AG09319 (cell line): ENCODE measurements at places on chromosomes 5 and 9.
A peak's percentile ranks its signal among the peaks of the same experiment; 100 is the strongest.

- DNase-seq = no peak
Observed at GRCh38 chr5:143516249-143516648, 112.8 kb upstream of the NR3C1 start.

DNA sequence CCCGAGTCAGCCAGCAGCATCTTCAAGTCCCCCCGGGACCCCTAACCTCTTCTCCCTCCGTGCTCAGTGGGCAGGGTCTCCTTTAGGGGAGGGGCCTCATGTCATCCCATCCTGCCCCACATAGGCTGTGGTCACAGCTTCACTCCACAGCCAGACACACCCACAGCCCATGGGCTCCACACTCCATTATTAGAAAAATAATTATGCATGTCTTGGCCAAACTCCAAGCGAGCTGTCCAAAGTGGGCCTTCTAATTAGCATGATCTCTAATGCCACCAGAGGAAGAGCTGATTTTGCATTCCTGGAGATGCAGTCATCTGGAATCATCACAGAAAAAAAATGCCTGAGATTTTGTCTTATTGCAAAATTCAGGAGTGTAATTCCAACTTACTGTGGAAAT lies 418.2 kb downstream of the IRX2 start:
- no peak for DNase-seq

DNA sequence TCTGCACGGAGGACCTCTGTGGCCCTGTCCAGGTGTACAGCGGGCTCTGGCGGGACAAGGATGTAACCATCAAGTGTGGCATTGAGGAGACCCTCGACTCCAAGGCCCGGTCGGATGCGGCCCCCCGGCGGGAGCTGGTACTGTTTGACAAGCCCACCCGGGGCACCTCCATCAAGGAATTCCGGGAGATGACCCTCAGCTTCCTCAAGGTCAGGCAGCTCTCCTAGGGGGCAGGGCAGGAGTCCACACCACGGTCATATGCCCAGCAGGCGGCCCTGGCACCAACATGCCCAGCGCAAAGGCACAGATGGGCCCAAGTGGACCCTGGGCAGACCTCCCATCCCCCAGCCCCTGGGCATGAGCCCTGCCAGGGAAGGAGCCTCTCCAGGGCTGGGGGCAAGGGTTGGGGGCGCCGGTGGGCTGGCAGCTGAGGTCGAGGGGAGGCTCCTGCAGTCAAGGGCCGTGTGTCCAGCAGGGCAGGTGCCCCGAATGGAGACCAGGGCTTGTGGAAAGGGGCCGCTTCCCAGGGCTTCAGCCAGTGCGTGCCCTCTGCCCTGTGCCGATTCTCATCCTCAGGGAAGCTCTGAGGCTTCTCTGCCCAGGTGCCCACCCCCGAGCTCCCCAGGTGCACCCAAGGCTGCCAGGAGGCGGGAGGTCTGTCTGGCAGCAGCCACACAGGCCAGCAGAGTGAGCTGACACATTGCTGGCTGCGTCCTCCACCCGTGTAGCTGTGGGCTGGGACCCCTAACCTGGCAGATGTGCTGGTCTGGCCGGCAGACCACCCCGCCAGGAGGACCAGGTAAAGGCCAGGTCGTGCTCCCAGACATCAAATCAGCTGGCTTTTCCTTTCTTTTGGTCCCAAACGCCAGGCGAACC lies 10.0 kb downstream of the DIPK1B start:
- DNase-seq = no peak

GRCh38 chr5:84257061-84257460 lies 127.6 kb downstream of the EDIL3 start:
- DNase-seq = no peak

DNA sequence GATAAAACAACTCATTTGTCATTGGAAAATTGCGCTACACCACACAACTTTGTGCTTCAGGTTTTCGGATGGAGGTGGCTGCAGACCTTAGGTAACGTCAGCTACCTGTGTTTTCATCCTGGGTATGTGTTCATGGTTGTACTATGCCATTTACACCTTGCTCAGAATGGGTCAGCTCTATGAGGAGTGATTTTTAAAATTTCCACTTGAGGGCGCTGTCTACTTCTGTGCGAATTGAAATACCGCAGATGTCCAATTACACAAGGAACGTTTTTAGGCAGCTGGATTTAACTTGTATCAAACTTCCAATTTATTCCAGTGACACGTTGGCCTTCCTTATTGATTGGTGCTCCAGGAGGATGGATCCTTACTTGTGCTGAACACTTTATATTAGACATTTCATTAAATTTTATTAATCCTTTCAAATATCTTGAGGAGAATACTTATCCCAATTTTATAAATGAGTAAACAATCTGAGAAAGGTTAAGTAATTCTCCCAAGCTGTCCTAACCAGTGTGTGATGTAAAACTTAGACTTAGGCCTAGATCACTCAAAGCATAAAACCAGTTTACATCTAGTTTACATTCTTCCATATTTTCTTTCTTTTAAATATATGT lies 23.4 kb downstream of the DMRTA1 start:
- DNase-seq = no peak

- no peak for DNase-seq
Observed at GRCh38 chr5:178207183-178207916, 3.0 kb downstream of the HNRNPAB start.

- DNase-seq = no peak
Observed at GRCh38 chr5:82291420-82291819, 13.3 kb upstream of the RPS23 start.

- no peak for DNase-seq
Observed at GRCh38 chr5:151083081-151083676, 2.3 kb upstream of the TNIP1 start.

- no peak for DNase-seq
Observed at GRCh38 chr5:171647043-171647903, 138.3 kb upstream of the SMIM23 start.

DNA sequence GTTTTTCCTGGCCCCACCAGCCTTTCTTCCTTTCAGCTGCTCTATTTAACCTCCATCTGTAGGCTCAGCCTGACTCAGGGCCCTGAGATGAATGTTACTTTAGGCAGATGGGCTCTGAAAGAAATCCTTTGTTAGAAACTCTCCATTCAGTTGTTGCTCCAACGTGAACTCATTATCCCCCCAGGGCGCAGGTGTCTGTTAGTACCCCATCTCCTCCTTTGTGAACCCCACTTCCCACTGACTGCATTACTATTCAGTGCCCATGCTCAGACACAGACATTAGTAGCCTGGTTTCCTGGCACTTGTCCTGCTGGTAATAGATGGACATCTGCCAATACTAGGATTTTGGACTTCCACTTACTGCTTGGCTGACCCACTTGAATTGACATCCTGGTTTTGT lies 1271.6 kb downstream of the PTPRD start:
- DNase-seq = no peak

DNA sequence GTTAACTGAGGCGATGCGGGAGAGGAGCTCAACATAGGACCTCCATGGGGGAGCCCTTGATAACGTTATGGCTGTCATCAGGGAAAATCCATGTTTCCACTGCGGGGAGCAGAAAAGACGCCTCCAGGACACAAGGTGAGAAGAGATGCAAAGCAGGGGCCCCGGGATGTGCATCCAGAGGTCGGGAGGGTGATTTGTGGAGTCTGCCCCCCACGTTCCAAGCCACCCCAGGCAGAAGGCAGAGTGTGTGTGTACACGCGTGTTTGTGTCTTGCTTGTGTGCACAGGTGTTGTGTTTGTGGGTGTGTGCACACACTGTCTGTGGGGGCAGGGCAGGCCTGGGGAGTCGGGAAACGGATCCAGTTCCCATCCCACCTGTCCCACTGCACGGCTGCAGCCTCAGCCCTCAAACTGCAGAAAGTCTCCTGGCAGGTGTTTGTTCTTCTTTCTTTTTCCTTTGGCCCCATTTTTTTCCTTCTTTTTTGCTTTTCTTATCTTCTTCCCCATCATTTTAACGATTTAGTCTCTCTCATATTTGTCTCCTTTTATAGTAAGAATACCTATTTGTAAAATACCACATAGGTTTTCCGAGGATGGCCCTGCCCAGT lies 17.4 kb upstream of the PLEKHG4B start:
- DNase-seq = no peak

DNA sequence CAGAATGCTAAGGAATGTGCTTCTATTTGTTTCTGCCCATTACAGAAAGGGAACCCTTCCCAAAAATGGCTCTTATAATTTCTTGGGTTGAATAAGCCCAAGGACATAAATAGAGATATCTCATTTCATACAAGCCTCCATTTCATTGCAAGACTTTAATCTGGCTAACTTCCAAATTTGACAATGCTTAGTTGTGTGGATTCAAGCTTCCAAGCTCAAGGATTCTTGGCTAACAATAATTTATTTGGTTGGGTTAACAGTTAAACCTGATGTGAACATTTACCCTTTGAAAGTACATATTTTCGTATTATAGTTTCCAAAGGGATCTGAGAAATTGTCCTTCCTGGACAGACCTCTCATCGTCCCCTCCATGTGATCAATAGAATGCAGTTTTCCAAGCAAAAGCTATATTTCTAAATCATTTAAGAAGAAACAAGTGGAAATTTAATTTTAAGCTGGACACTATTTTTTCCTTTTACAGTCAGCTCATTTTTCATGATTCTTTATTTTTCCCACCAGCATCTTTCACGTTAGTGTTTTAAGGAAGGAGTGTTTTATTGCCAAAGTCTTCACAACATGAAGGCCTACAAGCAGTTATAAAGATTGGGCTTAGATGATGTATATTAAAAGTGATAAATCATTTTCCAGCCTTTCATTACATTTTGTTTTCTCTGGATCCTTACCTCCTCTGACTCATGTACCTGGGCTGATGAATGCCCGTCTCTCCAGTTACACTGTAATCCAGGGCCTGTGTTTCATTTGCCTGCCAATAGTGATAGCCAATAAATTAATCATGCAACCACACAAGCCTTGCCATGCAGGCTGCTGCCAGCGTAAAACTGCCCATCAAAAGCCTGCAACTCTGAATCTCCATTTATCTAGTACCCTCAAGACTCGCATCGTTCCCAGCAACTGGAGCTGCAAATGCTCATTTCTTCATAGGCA lies 176.7 kb downstream of the NTRK2 start:
- no peak for DNase-seq

DNA sequence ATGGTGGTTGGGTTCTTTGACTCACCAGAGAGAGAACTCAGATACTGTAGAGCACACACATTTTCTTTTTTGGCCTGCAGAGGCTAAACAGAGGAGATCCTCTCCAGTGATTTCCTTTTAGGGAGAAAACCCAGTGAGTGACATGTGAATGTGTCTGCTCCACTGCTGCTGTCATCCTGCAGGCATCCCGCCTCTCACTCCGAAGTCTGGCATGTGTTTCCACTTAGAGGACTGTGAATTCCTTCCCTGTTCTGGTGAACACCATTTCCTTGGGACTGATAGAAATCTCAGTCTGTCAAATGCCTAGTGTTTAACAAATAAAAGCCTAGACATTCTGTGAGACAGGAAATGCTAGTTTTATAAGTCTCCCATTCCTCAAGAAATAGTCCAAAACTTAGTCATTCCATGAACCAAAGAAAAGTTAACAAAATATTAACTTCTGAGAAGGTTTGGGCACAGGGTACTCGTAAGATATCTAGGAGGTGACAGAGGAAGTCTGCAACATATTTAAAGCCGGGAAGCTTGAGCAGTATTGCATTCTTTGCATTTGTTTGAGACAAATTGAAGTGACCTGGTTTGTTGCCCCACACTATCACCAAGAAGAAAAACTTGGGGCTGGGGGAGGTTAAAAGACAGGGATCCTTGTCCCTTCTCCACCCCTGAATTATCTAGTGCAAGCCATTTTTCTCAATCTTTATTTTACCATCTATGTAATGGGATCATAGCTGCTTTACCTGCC lies 74.9 kb upstream of the NIPAL4 start:
- DNase-seq = peak; percentile 94

GRCh38 chr5:100827481-100827889 lies 75.6 kb downstream of the ST8SIA4 start:
- no peak for DNase-seq

DNA sequence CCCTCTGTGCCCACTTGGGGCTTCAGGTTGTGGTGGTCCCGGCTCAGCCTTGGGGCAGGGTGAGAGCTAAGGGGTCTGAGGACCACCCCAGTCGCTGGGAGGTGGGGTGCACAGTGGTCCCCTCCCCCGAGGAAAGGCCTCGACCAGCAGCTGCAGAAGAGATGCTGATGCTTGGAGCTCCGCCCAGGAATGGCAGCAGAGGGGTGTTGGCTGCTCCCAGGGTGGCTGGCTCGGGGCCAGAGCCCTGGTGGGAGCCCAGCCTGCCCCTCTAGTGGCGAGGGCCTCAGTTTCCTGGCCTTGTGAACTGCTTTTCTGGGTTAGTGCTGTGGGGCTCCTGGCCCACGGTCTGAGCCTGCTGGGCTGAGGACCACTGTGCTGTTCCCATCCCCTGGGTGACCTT lies 1.2 kb downstream of the DIPK1B start:
- DNase-seq = no peak

GRCh38 chr5:141617128-141617527 lies 1.7 kb downstream of the DIAPH1 start:
- no peak for DNase-seq

GRCh38 chr5:154523104-154523503 lies 45.1 kb upstream of the HAND1 start:
- no peak for DNase-seq

- DNase-seq = no peak
Observed at GRCh38 chr5:175694371-175695160, 36.7 kb downstream of the HRH2 start.

GRCh38 chr9:32427111-32427873 lies 42.8 kb downstream of the ACO1 start:
- no peak for DNase-seq

DNA sequence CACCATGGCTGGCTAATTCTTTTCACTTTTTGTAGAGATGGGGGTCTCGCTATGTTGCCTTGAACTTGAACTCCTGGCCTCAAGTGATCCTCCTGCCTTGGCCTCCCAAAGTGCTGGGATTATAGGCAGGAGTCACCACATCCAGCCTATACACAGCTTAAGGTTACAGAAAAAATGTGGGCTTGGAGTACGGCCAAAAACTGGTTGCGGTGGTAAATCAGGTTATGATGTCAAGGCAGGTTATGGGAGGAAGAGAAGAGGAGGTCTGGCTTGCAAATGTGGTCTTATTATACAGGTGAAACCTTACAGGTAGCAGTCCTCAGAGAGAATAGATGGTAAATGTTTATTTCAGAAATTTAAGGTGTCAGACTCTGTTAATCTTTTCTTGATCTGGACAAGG lies 30.7 kb upstream of the SYK start:
- no peak for DNase-seq

DNA sequence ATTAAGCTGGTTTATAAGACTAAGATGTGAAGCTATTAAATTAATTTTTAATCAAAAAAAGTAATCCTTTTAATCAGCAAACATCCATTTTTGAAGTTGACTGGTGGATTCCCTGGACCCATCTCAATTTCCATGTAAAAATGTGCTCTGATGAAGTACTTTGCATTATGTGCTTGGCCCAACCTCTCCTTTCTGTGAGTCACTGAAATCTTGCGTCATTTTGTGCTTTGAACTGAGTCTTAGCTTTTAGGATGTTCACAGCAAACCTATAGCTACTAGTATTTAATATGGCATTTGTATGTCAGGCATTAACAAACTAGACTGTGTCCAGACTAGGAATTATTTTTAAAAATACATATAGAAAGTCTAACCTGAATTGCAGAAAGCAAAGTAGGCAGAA lies 55.0 kb upstream of the CDH12 start:
- DNase-seq = no peak

DNA sequence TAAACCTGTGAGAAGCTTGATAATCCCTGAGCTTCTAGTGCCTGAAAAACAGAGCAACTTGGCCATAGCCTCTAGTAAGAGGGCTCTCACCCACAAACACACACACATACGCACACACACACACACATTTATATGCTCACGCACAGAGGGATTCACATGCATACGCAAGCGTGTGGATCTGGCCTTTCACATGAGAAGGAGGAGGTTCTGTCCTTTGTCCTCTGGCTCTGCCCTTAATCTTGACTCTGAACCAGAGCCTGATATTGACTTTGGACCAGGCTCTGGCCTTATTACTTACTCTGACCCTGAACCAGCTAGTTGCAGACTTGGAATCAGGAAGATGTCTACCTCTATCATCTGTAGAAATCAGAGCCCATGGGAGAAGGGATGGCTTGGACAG lies 10.0 kb upstream of the P4HA2 start:
- no peak for DNase-seq
